NCI-H446 (cell line): ENCODE measurements at places on chromosomes 3 and 15.

DNA sequence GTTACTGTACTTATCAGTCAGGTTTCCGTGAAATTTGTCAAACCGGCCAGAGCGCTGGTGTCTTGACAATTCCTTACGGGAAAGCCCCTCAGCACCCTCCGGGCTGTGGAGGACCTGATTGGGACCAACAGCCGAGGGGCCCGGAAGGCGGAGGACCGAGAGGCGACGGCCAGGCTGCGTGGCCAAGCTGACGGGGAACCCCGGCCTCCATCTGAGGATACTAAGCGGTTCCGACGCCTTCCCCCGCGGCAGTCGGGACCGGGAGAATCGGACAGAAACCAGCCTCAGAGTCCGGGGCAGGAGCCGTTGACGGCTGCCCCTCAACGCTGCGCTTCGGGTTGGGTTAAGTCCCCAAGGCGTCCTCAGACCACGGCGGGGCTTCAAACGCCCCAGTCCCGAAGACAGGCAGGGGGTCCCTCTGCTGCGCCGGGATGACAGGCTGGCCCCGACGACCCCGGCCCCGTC, 499 bp downstream of the ALDH1A2 start:
- DNase-seq: no peak

GRCh38 chr15:98610991-98611390, 37.3 kb upstream of the IGF1R start:
- no peak for DNase-seq

DNA sequence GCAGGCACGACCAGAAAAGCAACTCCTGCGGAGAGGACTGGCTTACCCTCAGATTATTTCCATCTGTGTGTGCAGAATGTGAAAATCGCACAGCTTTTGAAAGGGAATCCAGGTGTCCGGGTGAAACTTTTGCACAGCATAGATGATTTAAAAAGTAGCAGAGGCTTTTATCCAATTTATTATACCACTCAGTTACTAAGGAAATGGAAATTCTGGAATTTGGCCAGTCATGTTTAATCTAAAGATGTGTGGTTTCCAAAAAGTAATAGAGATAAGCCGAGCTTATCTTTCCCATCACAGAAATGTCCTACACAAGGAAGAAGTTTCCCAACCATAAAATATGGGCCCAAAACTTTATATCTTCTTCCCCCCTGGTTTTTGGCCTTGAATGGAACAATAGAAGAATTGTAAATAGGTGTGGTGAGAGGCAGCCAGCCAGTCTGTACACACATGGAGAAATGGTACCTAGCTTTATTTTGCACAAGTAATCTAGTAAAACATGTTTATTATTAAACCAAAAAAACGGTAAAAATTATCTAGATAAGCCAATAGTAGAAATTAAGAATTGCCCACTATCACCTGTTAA, 19.3 kb upstream of the SLC24A5 start:
- no peak for DNase-seq

GRCh38 chr15:62026487-62027262, 33.6 kb downstream of the VPS13C start:
- DNase-seq: no peak

DNA sequence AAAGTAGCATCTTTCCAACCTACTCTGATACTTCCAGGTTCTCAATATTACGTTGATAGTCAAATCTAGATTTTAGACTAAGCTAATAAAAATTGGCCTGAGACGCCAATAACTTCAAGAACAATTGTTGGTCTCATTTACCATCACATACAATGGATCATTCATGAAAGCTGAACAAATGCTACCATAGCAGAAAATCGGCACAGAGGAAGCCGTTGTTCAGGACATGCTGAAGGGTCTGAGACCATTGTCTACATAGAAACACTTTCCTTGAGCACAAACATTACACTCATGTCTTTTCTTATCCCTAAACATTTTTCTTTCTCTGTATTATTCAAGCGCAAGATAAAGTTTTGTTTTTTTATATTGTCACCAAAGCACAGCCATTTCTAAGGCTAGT, 37.2 kb upstream of the FHIT start:
- DNase-seq: no peak

- DNase-seq: no peak
Measured at GRCh38 chr3:131591394-131592014, 88.7 kb upstream of the MRPL3 start.

DNA sequence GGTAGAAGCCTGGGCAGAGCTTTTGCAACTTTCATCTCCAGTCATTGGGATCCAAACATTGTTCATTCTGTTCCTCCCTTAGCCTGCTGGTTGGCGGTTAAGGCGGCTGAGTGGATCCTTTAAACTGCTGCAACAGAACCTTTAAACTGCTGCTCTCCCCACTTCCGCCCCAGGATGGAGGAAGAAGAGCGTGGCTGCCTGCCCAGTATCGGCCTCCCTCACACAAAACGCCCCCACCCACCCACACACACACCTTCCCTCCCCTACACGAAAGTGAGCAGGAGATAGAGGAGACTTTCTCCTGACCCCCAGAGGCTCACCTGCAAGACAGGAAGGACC, 460 bp upstream of the ZMAT3 start:
- DNase-seq: no peak

GRCh38 chr3:54681706-54682105, 246.2 kb downstream of the LRTM1 start:
- no peak for DNase-seq

GRCh38 chr15:69328080-69328479, 29.4 kb downstream of the PAQR5 start:
- no peak for DNase-seq

- peak; percentile 70 for DNase-seq
Measured at GRCh38 chr3:138434276-138434874, at the start of gene ESYT3. TSS of gene ESYT3 (plus strand) at chr3:138434616. CDS start at chr3:138434799, 183 bp downstream.

DNA sequence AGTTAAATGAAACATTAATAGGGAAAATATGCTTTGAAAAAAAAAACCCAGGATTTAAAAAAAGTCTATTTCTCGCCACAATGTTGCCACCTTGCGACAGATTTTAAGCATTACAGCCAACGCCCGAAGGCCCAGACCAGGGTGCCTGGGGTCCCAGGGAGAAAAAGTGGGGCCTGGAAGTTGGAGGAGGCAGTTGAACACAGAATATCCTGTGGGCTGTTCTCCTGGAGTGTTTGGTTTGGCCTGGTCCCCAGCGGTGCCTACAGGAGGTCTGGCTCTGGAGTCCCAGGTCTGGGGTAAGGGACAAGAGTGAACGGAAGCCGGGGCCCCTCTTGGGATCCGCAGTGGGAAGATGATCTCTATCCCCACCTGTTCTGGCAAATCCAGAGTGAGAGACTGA, 3.4 kb downstream of the RNU6-1 start:
- DNase-seq: peak; percentile 58

DNA sequence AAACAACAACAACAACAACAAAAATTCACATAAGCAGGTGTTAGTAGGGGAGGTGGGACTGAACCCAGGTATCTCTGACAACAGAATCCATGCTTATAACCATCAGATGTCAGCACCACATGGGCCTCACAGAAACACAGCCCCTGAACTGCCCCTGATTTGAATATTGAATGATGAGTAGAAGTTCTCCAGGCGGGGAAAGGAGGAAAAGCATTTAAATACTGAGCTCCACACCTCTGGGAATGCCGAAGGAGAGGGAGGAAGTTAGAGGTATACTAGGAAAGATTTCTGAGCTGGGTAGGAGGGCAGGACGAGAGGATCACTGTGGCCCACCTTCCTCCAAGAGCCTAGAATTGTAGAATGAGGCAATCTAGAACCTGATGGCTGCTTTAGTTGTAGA, 31.9 kb upstream of the EIF4A2 start:
- no peak for DNase-seq

DNA sequence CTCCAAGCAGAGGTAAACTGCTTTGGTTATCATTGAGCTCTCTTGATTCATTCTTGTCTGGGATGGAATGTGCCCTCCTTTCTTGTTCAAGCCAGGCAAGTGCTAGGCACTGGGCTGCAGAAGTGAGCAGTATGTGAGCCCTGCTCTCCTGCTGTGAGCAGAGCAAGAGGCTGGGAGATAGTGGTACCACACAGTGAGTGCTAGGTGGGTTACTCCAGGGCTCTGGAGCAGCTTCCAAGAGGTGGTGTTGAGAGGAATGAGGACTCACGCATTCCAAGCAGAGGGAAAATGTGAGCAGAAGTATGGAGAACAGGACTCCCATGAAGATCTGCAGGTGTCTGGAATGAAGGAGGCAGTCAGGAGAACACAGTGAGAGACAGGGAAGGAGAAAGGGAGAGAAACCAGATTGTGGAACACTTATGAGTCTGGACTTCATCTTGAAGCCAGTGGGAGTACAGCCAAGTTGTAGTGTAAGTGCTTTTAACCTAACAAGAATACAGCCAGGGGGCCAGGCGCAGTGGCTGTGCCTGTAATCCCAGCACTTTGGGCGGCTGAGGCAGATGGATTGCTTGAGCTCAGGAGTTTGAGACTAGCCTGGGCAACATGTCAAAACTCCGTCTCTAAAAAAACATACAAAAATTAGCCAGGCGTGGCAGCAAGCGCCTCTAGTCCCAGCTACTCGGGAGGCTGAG, 199.9 kb upstream of the CTDSPL start:
- DNase-seq: peak; percentile 77

GRCh38 chr3:23921052-23921511, 4.2 kb downstream of the RPL15 start:
- DNase-seq: no peak

- DNase-seq: peak; percentile 26
Measured at GRCh38 chr15:68552773-68553172, 26.0 kb upstream of the CORO2B start.

DNA sequence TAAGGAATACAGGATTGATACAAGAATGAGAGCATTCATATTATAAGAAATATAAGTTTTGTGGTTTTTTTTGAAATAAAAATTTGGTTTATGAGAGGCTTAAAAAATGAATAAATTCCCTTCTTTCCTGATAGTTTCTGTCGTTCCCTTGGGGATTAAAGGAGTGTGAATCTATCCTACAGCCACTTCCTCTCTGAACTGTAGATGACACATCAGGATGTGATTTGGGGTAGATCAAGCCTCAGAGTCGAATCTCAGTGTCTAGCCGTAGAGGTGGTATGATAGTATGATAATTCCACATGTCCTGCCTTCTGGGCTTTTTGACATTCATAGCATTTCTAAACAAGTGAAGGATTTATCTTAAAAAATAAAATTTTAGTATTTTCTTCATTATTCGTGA, 343.1 kb downstream of the LPP start:
- DNase-seq: no peak

DNA sequence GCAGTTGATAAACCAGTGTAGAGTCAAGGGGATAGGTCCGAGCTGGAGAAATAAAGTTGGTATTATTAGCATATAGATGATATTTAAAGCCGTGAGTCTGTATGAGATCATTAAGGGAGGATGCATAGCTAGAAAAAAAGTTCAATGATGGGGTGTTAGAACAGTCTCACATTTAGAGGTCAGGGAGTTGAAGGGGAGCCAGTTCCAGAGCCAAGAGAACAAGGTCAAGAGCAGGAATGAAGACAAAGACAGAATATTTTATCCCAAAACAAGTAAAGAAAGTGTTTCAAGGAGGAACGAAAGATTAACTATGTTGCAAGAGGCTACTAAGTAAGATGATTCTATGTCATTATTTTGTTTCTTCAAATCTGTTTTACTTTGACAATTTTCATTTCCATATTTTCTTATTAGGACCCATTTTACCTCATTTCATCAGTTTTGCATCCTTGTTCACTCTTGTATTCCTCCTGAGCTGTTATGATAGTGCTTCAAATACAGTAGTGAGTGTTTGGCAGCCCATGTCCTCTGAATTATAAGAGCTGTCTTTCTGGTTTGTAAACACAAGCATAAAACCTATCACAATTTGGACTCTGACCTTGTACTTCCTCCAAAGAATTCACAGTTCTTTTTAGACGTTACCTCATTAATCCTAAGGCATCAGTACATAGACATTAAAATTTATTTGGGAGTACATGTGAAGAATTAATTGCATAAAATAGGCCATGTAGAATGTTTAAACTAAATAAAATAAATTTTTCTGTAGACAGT, 695.7 kb upstream of the NECTIN3 start:
- DNase-seq: no peak

DNA sequence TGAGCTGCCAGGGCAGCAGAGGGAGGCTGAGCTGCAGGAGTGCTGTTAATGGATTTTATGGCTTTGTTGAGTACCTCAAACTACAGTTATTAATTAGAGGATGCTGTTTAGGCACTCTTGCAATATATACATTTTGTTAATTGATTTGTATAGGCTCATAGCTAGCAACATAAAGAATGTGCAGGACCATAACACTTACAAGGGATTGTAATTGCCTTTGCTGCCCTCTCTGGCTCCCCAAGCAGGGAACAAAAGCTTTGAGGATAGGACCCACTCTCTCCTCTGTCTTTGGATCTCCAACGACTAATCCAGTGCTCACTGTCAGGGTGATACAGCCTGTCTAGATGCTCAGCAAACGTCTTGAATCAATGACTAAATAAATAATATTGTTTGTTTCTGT, 1.2 kb upstream of the CLSTN2 start:
- DNase-seq: no peak

- DNase-seq: peak; percentile 88
Measured at GRCh38 chr3:114152519-114153151, 26.2 kb downstream of the DRD3 start.

- no peak for DNase-seq
Measured at GRCh38 chr3:127628788-127629466, at the start of gene PODXL2. TSS of gene PODXL2 (plus strand) at chr3:127629185. CDS start at chr3:127629220, 35 bp downstream.

GRCh38 chr15:73922186-73923151, 3.8 kb upstream of the LOXL1 start:
- DNase-seq: peak; percentile 25

GRCh38 chr3:61146010-61146890, 105.0 kb downstream of the FHIT start:
- peak; percentile 22 for DNase-seq

DNA sequence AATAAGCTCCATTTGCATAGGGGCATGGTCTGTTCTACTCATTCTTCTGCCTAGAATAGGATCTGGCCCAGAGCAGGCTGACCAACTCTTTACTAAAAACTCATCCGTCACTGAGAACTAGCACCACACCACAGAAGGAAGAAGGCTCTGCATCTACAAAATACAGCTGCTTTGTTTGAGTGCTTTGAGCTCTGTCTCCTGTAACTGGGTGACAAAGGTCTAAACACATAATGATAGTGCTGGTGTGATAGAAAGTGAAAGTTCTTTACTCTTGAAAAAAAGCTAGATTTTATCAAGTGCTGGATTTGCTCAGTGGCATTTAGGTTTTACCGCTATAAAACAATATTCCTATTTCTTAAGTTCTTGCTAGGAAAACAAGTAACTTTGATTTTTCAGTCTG, 140.7 kb downstream of the FHIT start:
- DNase-seq: no peak

DNA sequence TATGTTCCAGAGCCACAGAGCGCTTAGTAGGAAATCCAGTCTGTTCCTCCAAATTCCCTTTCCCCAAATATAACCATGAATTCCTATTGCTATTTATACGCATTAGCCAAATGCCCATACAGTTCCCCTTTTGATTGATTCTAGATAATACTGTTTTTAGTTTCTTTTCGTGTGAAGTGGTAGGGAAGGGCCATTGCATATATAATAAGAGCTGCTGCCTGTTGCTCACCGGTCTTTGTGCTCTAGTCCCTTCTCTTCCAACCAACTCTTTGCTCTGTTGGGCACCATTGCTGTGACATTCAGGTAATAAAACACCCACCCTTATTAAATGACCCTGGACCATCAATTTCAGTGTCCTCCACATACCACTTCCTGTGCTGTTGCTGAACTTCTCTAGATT, 379.9 kb upstream of the KCNMB2 start:
- no peak for DNase-seq
